ENCODE measurements at places on chromosomes 12 and 14. TPM values are rescaled to one million over a fixed set of nuclear protein-coding genes. Genes with fewer than 3 reads are reported as not detected.

DNA sequence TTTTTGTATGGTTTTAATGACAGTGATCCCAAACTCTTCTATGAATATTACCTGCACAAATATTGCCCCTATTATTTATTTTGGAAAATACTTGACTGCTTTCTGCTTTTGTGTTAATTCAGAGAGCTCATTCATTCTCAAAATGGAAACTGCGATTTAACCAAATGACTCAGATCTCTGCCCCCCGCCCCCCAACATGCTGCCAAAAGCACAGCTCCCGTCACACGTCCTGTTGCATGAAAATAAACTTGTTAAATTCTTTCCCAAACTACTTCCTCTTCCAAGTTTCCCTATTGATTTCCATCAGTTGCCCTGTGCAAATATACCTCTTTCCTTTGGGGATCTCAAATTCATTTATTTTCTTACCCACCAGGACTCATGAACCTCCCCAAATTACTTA is 18.0 kb upstream of the NRDE2 start:
- no peak for DNase-seq

DNA sequence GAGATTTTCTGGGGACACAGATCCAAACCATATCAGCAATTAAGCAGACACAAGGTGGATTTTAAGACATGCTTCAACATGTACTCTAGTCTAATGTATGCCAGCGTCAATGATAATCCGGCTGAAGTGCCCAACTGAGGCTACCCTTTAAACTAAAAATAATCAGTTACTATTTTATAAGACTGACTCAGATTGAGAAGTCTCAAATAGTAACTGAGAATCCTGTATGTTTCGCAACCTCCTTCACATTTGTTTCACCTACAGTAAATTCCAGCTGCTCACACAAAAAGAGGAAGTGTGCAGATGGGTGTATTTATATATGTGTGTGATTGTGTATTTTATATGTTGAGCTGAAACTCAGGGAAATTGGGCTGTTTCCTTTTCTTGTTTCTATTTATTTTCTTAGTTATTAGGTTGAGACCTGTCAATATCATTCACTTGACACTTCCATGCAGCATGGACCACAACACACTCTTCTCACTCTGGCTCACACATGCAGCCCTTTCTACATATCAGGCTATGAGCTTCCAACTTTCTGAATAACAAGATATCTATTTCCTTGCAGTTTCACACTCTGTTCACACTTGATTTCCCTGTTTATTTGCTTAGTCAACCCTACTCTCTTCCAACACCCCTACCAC is 1224.9 kb upstream of the TMEM132C start:
- no peak for DNase-seq

GLS2 gene
- total RNA-seq, result not detected

PITPNM2 gene
- total RNA-seq, result 4.2 TPM

DNA sequence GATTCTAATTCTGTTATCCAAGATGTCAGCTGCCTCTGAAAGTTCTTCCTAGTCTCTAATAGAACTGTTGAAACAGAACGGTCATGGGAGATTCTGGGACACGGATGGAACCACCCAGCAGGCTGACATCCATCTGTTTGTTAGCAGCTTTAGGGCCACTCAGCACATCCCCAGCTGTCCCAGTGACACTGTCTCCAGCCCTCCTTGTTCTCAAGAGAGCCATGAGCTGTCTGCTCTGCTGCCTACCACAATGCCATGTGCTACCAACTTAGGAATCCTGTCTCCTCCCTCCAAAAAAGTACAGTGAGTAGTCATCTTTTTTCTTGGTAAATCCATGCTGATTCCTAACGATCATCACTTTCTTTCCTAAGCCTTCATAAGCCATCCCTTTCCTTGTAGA is 130.5 kb downstream of the ZFP36L1 start:
- no peak for DNase-seq
